ENCODE measurements at places on chromosomes 3 and 15.

DNA sequence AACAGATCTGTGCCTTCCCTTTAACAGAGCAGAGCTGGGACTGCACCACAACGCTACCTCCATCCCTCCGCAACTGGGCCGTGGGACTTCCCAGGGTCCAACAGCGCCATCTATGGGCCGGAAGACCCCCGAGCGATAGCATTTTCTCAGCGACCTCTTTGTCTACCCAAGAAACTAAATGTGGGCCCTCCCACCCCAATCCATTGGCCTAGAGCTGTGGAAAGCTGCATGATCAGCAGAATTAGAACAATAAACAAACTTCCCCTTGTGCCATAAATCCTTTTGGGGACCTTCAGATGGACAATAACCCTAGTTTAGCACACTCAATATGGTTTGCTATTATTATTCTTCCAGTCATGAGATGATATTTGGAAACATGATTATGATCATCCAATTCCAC lies 74.8 kb upstream of the NTRK3 start:
- DNase-seq, result peak; percentile 0

DNA sequence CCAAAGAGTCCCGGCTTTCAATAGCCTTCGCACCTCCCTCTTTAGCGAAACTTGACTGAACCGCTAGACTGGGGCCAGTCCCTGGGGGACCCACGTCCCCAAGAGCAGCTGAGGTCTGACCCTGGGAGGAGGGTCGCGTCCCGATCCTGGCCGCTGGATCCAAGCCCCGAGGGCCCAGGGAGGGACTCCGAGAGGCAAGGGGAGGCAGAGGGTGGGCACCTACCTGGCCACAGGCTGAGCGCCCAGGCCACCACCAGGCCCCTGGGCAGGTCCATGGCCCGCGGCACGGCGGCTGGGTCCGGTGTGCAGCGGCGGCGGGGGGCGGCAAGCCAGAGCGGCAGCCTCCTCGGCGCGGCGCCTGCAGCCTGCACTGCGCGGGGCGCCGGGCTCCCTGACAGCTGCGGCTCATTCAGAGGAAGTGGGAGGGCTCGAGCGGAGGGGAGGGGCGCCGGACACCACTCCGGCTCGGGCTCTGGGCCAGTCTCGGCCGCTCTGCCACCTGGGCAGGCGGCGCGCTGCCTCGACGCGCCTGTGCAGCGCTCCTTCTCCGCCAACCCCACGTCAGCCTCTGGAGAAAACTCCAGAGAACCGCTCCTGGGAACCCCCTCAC lies at the start of gene ITGA11:
ITGA11 (minus strand) TSS at position 372 of the 610 bp plus-strand sequence; CDS start at position 275, 97 bp downstream.
- no peak for DNase-seq

DNA sequence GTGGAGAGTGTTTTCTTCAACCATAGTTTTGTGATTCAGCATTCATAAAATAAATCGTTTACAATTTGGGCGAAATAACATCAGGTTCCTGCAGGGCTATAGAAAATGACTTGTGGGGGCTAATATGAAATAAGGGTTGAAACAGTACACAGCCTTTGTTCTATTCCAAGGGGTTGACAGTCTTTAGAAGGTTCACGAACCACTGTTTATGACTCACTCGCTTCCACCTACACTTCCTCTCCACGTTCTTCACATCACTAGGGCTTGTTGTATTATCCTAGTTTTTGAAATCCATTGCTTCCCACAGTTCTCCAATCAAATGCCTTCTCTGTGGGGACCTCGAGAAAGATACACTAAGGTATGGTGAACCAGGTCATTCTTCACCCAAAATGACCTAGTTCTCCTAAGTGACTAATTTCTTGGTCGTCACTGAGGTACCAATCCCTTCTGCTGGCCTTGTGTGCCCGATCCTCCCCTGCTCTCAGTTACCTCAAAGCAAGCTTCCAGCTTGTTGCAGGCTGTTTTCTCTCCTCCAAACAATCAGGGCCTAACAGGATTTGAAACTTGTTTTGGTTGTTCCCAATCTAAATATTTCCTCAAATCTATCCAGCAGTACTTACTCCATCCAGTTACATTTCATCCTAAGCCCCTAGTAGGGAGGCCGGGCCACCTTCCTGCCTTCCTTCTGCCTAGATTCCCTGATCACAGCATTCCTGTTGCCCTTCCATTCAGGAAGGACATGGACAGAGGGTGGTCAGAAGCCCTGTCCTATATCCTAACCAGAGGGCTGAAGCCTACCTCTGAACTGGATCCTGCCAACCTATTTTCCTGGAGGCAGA lies 23.1 kb upstream of the TBL1XR1 start:
- DNase-seq, result no peak

GRCh38 chr3:39641274-39641673 lies 168.1 kb upstream of the MYRIP start:
- DNase-seq, result no peak

- DNase-seq, result no peak
These were observed 68.6 kb upstream of the EPHA3 start for GRCh38 chr3:89038869-89039268.

DNA sequence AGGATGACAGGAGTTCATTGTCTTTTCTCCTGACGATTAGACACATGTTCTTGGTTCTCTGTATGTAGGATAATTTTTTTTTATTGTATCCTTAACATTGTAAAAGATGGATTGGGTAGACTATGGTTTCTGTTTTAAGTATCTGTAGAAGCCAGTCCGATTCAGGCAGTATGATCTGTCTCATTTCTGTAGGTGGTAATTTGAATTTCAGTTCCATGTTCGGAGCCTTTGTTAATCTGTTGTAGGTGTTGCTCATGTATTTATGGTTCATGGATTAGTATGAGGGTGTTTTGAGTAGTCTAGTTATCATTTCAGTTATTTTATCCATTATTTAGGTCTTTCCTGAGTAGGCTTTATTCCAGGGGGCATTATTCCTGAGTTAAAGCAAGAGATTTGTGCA lies 32.4 kb upstream of the MME start:
- no peak for DNase-seq

DNA sequence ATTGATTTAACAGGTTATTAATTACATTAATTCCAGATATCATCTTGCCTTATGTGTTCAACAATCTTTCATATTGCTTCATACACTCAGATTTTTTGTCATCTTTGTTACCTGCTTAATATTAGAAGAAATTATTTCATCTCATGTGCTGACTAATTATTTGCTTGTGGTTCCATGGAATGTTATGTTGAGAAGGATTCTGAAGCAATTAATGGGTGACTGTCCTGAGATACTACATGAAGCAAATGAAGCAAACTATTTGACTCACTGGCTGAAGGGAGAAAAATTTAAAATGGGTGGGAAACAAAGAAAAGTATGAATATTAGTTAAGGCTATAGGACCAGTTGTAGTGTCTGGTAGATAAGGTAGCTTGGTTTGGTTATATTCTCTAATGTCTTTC lies 443.8 kb upstream of the EPHA6 start:
- DNase-seq, result no peak

GRCh38 chr3:115855911-115856310 lies 232.6 kb downstream of the GAP43 start:
- no peak for DNase-seq

DNA sequence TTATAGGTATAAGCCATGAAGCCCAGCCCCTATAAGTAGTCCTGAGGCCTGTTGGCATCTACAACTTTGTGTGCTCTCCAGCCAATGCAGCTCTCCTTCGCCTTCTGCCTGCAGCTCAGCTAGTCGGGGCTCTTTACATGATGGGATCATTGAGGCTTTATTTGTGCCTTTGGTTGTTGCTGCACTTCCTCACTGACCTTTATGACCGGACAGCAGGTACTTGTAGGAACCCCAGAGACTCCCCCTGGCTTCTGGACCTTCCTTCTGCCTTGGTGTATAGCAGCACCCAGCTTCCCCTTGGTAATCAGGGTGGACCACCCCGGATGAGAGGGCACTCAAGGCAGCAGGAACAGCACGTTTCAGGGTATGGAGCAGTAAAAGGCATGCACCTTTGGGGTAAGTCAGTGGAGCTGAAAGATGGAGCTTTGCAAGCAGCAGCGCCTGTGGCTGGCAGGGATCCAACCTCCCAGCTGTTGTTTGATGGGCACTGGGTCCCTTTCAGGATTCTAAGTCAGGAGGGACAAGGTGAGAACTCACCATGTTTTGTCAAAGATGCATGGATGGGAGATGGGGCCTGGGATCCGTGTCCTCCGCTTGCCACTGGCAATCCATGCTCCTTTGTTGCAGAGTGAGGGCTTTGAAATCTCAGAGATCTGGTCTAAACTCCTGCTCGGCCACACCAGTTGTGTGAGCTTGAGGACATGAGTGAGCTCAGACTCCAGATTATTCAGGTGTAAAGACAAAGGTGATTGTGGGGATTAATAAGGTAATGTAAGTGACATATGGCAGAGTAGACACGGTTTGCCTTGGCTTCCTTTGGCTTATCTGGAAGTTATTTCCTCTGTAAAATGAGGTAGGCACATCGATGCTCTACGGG lies 65.1 kb upstream of the KLF13 start:
- DNase-seq, result no peak

DNA sequence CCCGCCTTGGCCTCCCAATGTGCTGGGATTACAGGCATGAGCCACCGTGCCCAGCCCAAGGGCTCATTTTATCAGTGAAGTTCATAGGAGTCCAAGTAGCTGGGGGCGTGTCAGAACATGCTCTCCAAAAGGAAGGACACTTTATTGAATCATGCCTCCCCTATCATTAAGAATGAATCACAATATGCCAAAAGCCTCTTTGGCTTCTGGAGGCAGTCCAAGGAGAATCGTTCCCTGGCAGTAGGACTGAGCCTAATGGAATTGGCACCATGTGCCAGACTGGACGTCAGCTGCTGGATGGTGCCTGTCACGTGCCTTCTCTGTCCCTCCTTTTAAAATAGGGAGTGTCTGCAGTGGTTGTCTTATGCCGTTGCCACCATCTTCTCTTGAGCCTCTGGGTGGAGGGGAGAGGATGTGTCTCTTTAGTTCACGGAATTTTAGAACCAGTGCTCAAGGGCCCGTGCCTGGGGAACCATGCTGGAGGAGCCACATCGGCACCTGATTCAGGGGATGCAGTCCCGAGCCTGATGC lies 234.7 kb upstream of the LYSMD4 start:
- DNase-seq, result no peak

DNA sequence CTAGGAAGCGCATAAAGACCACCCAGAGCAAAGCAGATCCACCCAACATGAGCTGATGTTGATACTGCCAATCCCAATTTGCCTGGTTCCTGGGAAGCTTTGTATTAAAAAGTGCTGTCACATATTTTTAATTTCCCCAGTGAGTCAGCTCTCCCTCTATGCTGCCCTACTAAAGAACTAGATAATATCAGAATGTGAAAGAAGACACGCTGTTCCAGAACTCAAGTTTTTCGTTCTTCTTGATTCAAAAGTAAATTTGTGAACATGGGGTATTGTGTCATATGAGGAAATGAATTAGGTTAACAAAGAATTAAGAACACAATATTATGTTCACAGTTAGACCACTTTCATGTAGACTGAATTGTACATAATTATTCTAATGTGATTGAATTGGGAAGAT lies 734.2 kb upstream of the ALCAM start:
- DNase-seq, result no peak

- DNase-seq, result no peak
These were observed 36.5 kb downstream of the CORO2B start for GRCh38 chr15:68615301-68615700.

GRCh38 chr3:119632829-119633228 lies 27.6 kb downstream of the POPDC2 start:
- no peak for DNase-seq

DNA sequence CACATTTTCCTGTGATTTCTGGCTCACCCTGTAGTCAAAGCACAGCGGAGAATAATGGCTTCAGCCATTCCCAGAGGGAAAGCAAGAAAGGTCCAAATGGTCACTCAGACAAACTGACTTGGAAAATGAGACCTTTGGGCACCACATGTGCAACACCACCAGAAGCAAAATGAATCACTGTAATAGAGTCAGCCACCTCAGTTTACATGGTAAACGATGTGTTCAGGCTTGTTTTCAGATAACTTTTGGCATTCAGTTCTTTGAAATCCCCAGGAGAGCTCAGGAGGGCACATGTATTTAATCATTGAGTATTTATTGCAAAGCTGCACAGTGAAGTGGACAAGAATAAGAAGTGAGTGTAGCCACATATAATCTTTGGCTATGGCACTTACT lies 38.4 kb upstream of the ALCAM start:
- DNase-seq, result no peak

GRCh38 chr3:32125012-32125411 lies 18.6 kb downstream of the GPD1L start:
- no peak for DNase-seq

DNA sequence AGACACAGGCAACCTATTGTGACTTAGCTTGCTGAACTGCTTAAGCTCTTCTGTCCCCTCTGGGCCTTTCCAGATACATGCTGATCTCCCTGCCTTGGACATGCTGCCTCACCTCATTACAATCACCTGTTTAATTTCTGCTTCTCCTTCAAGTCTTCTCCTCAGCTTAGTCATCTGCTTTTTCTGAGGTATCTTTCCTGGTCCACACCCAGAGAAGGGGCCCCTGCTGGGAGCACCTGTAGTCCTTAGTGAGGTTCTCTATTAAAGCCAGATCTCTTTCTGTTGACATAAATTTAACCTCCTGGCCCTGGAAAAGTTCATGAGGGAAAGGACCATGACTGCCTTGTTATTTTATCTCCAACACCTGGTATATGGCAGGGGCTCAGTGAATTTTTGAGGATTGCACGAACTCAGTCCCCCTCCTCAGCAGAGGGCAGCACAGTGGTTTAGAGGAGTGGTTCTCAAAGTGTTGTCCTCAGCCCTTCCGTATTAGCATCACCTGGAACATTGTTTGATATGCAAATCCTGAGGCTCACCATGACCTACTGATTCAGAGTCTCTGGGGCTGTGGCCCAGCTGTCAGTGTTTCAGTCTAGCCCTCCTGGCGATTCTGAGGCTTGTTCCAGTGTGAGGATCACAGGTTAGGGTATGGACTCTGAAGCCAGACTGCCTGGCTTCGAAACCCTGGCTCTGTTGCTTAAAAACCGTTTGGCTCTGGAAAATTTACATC lies 12.7 kb downstream of the COL6A6 start:
- DNase-seq, result no peak

- no peak for DNase-seq
These were observed 15.9 kb downstream of the CADPS start for GRCh38 chr3:62859203-62859791.

DNA sequence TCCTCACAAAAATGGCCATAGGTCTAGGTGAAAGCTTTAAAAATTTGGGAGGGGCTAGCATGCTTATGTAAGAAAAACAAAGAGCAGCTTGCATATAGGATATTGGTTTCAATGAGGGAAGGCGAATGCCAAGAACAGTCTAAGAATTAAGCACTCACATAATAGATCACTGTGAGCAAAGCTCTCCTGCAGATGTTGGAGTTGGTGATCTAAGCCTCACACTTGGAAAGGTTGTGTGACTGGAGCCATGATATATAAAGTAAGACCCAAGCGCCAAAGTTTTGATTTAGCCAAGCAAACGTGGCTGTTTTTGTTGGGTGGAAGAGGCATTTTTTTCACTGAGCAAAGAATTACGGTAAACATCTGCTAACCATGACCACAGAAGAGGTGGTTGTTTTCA lies 237.5 kb downstream of the FOXP1 start:
- DNase-seq, result no peak

DNA sequence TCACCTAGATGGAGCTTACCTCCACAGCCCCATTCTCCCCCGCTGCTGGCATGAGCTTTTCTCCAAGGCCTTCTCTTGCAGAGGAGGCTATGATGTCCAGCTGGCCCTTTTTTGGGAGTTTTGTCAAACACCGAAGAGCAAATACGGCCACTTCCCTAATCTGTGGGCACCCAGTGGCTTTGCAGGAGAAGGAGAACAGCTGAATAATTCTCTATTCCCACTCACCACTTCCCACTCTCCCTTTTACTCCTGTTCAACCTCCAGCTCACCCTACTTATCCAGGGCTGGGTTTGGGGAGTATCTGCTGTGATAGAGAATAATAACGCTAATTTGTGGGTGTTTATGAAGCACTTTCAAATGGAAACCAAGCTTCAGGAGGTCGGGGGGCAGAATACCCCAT lies 93.0 kb downstream of the AAGAB start:
- DNase-seq, result no peak

GRCh38 chr3:195312714-195313113 lies 41.8 kb upstream of the XXYLT1 start:
- no peak for DNase-seq
